Psoas muscle (tissue), 8 donors: ENCODE measurements at places on chromosomes 1 and 21. TPM values are rescaled to one million over a fixed set of nuclear protein-coding genes. Genes with fewer than 3 reads are reported as not detected.

The AVPR1B gene
- not detected for polyA plus RNA-seq

The BNIPL gene
- 0.04 TPM for polyA plus RNA-seq

The HRNR gene
- polyA plus RNA-seq, result not detected

The FMO4 gene
- polyA plus RNA-seq, result 1.1 TPM

The LCE3A gene
- not detected for polyA plus RNA-seq

The RORC gene
- polyA plus RNA-seq, result 3.5 TPM

The S100A5 gene
- polyA plus RNA-seq, result not detected

The S100A11 gene
- polyA plus RNA-seq, result 61.2 TPM

The SPATA1 gene
- polyA plus RNA-seq, result not detected

The TCP10L gene
- polyA plus RNA-seq, result 0.27 TPM

The MCOLN3 gene
- polyA plus RNA-seq, result 0.06 TPM

The LCE1A gene
- not detected for polyA plus RNA-seq

The KRTAP13-2 gene
- polyA plus RNA-seq, result not detected

The KLF17 gene
- not detected for polyA plus RNA-seq

The GREM2 gene
- polyA plus RNA-seq, result 1.4 TPM

The NUP210L gene
- not detected for polyA plus RNA-seq

The SLC25A24 gene
- polyA plus RNA-seq, result 3.2 TPM

The TTC39A gene
- polyA plus RNA-seq, result 3.2 TPM

The NECTIN4 gene
- 0.01 TPM for polyA plus RNA-seq

The KCNJ9 gene
- polyA plus RNA-seq, result 0.01 TPM

The SPRR2B gene
- not detected for polyA plus RNA-seq

The DMRTA2 gene
- polyA plus RNA-seq, result not detected

The NKAIN1 gene
- 7.0 TPM for polyA plus RNA-seq

The GPR89B gene
- 7.5 TPM for polyA plus RNA-seq

The RAD54L gene
- polyA plus RNA-seq, result not detected

The CCDC17 gene
- 2.1 TPM for polyA plus RNA-seq

The PRDM16 gene
- polyA plus RNA-seq, result 0.20 TPM

The EXO1 gene
- not detected for polyA plus RNA-seq

The LCE3E gene
- polyA plus RNA-seq, result not detected

The OR14C36 gene
- polyA plus RNA-seq, result not detected

The TMOD4 gene
- 17.6 TPM for polyA plus RNA-seq

The AGT gene
- 187 TPM for polyA plus RNA-seq

The OTUD7B gene
- 6.8 TPM for polyA plus RNA-seq

The DCST1 gene
- polyA plus RNA-seq, result not detected

The NEK7 gene
- 22.0 TPM for polyA plus RNA-seq

The RGS8 gene
- polyA plus RNA-seq, result not detected

The TMPRSS15 gene
- 0.04 TPM for polyA plus RNA-seq

The RGS18 gene
- polyA plus RNA-seq, result 0.19 TPM

The NEK2 gene
- polyA plus RNA-seq, result not detected

The CDC14A gene
- 1.3 TPM for polyA plus RNA-seq

The C1orf216 gene
- 8.8 TPM for polyA plus RNA-seq

The PALMD gene
- polyA plus RNA-seq, result 59.4 TPM

The ABCD3 gene
- 18.7 TPM for polyA plus RNA-seq

The STIL gene
- polyA plus RNA-seq, result 0.35 TPM

The DNAJC6 gene
- 0.09 TPM for polyA plus RNA-seq

The LMOD1 gene
- polyA plus RNA-seq, result 11.4 TPM

The FAM3B gene
- 0.21 TPM for polyA plus RNA-seq

The TSSK3 gene
- 4.0 TPM for polyA plus RNA-seq

The CPLANE2 gene
- 1.4 TPM for polyA plus RNA-seq

The TTC22 gene
- 0.03 TPM for polyA plus RNA-seq
